ENCODE measurements at places on chromosomes 11 and 22.

- DNase-seq = no peak
These were observed 23.5 kb downstream of the LARGE1 start for GRCh38 chr22:33896575-33897447.

- no peak for DNase-seq
These were observed 99.6 kb downstream of the FAM168A start for GRCh38 chr11:73498343-73498742.

- peak; percentile 22 for DNase-seq
These were observed 893 bp downstream of the SLC36A4 start for GRCh38 chr11:93196816-93197379.

DNA sequence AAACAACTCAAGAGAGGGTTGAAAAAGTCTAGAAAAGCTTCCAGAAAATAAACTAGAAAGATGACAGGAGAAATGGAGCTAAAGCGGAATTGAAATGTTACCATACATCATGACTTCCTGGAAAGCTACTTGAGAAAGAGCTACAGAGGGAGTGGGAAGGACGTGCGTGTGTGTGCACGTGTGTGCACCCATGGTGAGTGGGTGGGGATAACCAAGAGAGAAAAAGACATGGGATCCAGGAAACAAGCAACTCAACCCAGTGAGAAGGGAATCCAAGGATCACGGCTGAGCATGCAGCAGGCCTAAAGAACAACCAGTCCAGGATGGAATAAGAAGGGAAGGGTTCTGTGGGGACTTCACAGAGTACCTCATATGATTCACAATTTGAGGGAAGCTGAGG, 21.6 kb downstream of the APOL1 start:
- peak; percentile 86 for DNase-seq

DNA sequence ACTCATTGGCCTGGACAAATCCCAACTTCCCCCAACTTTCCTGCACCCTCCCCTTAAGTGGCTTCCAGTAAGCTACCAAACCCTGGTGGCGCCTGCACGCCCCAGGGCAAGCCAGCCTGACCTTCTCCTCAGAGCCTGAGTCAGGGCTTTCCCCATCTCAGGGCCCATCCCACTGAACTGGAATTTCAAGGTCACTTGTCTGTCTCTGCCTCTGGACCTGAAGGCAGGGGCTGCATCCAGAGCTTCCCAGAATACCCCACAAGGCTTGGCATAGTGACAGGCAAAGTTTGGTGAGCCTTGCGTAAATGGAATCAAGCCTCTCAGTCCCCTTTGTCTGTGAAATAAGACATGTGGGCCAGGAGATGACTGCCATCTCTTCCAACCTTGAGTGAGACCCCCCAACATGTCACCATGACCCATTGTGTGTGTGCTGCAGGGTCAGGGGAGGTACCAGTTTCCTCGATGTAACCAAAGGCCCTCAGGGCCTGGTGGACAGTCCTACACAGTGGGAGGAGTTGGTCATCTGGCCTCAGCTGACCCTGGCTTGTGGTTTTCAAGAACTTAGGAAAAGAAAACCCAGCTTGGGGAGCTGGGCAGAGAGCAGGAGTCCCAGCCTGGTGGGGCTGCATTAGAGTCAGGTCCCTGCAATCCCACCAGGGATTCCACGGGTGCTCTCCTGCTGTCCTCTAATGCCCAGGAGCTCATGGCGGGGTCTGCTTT, 8.9 kb downstream of the ALX4 start:
- peak; percentile 27 for DNase-seq
